ENCODE measurements at places on chromosomes 6 and 20.
A peak's percentile ranks its signal among the peaks of the same experiment; 100 is the strongest.

DNA sequence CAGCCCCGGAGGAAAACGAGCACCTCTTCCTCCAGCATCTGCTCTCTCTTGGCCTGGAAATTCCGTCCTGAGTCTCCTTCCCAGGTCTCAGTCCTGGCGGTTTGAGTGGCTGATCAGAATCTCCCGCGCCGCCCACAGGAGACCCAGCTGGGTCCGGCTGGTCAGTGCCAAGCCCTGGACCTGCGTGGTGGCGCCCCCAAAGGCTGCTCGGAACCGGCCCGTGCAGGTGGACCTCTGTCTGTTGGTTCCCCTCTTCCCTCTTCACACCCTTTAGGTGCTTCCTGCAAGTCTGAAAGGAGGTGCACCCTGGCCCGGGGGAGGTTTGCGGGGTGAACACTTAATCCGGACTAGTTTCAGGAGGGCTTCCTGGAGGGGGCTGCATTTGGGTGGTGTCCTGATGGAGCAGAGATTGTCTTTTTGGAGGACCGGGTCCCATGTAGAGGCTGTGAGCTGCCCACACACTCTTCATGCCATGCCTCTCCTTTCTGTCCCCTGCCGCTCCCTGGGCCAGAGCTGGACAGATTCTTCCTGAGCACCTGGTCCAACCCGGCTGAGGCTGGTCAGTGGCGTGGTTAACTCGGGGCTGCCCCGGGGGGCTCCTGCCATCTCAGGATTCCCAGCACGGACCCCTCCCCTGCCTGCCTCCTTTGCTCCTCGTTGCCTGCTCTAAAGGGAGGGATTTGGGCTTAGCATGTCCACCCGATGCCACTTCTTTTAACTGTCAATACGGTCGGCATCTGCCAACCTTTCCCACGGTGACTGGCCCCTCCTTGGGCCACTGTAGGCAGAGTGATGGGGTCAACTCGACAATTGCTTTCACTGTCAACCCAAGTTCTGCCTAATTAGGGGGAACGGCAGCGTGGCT is 16.5 kb upstream of the BHLHE23 start:
- DNase-seq, result no peak

- peak; percentile 32 for DNase-seq
Observed at GRCh38 chr6:43149265-43149664, 21.8 kb upstream of the SRF start.

DNA sequence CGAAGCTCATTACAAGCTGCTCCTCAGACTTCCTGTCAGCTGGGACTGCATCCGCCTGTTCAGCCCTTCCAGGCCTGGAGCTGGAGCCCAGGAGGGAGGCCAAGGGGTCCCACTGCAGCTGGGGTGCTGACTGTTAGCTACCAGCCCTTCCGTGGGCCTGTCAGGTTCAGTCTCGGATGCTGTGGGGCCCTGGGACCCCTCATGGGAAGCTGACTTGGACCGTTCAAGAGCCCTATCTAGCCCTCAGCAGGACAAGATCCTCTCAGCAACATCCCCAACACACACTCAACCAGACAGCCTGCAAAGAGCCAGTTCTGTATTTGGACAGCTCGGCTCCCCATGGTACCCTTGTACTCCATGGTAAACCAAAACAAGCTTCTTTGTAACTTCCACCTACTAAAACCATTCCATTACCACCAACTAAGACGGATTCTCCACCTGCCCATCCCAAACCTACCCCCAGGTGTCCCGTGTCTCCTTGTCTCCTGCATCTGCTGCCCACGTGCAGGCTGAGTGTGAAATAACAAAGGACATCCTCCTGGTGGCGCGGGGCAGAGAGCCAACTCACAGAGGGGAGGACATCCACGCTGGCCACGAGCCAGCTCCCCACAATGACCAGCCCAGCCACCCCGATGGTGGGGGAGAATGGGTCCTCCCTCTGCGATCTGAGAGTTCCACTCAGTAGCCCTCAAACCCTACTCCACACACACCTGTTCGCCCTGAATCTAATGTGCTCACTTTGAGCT is 111.2 kb downstream of the TAF4 start:
- DNase-seq, result no peak

DNA sequence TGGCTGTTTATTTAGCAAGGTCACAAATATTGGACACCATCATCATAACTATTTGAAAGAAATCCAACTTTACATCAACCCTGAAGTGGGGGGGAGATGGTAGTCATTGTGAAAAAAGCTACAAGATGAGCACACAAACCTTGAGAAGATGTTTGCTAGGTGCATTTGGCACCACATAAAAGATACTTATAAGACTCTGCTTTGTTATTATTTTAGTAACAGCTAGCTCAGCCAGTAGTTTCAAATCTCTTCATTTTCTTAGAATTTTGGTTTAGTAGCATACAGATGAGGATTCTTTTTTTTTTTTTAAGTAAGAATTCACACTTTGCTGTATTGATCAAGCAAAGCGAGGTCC is 14.4 kb downstream of the ADTRP start:
- no peak for DNase-seq

- DNase-seq, result no peak
Observed at GRCh38 chr6:133205304-133205703, 35.9 kb upstream of the EYA4 start.

DNA sequence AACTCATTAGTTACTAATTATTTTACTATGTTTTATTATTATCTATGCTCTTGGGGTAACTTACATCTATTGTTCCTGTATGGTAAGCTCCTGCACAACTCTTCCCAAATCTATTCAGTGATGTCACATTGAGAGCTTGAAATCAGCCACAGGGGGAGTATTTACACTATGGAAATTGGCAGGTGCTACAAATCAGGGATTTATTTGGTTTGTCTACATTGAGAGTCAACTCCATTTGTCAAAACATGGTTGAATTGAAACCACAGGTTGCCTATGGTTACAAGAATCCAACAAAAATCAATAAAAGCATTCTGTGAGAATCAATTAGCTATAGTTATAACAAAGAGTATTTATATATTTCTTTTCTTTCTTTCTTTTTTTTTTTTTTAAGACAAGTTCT is 3.9 kb upstream of the FITM2 start:
- DNase-seq, result no peak

DNA sequence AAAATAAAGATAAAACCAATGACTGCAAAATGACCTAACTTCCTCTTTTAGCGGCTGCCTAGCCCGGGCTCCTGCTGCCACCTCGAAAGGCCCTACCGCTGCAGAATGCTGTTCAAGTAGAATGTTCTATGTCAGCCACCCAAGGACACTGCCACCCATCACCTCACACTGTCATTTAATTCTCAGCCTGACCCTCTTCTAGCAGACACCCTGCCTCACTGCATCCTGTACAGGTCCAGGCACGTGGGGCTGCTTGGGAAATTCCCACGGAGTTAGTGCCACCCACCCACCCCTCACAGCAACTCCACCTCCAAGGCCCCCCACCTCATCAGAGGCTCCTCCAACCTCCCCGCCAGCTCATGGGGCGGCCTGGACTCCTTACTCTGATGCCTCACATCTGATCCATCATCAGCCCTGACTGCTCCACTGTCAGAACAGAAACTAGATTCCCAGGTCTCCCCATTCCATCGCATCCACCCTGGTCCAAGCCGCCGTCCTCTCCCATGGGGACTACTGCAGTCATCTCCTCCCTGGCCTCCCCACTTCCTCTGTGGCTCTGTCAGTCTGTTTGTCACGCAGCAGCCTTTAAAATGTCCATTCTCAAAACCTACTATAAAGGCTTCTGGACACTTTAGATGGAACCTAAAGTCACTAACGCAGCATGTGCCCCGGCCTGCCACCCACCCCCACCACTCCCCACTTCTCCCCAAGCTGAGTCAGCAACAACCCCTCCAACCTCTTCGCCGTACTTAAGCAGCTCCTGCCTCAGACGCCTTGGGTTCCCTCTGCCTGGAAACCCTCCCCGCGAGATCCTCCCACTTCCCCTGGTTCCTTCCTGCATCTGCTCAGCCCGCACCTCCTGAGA is 17.0 kb downstream of the NFATC2 start:
- DNase-seq, result no peak

GRCh38 chr6:126210398-126211075 is 129.4 kb upstream of the CENPW start:
- peak; percentile 41 for DNase-seq

DNA sequence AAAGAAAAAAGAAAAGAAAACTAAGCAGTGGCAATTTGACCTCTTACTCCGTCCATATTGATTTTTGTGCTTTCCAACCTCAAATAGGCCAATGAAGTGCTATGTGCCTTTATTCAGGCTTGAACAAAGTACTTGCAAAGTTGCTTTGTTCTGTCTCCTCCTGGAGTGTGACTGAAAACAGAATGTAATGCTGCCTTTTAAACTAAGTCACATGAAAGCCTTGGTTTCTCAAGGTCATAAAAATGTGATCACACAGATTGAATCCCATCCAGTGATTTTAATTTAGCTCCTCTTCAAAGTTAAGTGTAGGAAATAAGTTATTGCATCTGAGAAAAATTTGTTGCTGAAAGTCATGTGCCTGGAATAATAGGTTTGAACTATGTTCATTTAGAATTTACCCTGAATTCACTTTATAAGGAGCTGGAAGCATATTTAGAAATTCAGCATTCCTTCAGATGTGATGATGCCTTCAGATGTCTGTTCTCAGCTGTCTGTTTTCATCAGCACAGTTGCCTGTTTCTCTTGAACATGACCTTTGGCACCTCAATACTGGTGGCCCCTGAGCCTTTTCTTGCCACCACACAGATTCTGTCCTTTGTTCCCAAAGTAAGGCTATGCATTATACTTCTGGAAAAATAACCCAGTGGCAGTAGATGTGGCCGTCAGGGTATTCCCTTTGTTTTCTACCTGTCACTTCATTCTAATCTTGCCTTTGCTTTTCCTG is 48.8 kb downstream of the KIZ start:
- DNase-seq, result no peak

DNA sequence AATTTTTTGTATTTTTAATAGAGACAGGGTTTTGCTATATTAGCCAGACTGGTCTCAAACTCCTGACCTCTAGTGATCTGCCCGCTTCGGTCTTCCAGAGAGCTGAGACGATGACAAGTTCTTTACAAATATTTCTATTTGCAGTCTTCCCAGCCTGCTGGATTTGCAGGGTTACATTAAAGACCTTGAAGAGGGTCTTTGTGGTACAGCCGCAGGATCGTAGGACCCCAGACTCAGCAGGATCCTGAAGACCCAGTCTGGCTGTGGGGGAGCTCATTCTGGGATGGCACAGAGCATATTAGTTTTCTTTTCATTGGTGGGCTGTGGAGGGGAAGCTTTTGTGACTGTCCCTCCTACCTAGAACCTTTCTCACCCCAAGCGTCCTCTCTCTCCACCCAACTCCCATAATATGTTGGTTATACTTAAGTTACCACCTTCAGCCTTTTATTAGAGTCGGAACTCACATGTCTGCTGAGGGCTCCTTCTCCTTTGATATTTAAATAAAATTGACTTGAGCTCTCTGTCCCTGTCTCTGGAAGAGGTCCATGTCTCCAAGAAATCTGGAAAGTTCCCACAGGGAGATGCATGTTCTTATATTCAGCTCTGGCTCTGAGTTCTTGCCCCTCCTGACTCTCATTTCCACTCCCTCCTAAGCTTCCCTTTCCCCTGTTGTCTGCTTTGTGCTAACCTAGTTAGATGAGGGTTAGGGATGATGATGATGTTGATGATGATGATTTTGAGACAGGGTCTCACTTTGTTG is 72.0 kb downstream of the TIAM2 start:
- no peak for DNase-seq

GRCh38 chr6:43491750-43492661 is 14.6 kb downstream of the TJAP1 start:
- peak; percentile 68 for DNase-seq
